ENCODE measurements at places on chromosomes 13 and 19.

GRCh38 chr19:39406656-39407409 is at the start of gene ZFP36:
Gene ZFP36 (plus strand): TSS chr19:39406847. CDS start chr19:39406905, 58 bp downstream.
- DNase-seq = peak; percentile 51

- DNase-seq = no peak
These were observed 6.5 kb downstream of the LENG1 start for GRCh38 chr19:54152878-54153524.

GRCh38 chr13:56697011-56697410 is 443.7 kb upstream of the PRR20A start:
- no peak for DNase-seq

GRCh38 chr19:56147307-56147706 is 6.2 kb downstream of the ZNF444 start:
- no peak for DNase-seq

GRCh38 chr13:51425410-51426042 is 27.3 kb downstream of the INTS6 start:
- no peak for DNase-seq

GRCh38 chr13:28601581-28601980 is 57.3 kb upstream of the POMP start:
- DNase-seq = no peak

- no peak for DNase-seq
These were observed 57.4 kb downstream of the ESD start for GRCh38 chr13:46739447-46740098.

DNA sequence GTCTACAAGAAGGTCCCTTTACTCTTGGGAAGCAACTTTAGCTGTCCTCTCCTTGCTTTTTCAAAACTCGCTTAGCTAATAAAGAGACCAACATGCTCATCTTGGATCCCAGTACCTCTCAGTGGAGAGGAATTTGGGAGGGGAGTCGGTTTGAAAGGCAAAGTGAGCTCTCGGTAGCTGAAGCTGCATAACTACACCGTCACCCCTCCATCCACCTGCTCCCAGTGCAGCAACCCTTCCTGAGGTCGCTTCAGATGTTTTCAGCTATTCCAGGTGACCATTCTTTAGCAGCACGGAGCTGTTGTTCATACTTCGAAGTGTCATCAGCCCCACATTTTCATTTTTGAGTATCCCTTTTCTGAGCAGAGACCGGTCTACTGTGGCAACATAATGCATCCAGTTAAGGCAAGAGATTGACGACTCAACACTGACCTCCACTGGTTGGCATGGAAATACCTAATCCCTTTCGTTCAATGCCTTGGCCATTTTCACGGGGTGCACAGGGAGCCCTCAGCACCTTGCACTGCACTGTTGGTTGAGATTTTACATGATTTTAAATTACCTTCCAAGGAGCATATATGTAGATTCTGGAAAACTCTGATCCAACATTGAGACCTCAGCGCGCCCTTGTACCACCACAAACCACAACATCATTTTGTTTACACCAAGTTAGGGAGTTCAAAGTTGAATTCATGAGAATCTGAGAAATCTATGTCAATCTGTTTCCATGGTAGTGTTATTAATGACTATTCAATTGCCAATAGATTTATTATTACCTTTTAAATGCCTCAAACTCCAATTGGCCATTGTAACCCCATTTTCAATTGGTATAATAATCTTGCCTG is 42.2 kb downstream of the DLEU7 start:
- peak; percentile 70 for DNase-seq

DNA sequence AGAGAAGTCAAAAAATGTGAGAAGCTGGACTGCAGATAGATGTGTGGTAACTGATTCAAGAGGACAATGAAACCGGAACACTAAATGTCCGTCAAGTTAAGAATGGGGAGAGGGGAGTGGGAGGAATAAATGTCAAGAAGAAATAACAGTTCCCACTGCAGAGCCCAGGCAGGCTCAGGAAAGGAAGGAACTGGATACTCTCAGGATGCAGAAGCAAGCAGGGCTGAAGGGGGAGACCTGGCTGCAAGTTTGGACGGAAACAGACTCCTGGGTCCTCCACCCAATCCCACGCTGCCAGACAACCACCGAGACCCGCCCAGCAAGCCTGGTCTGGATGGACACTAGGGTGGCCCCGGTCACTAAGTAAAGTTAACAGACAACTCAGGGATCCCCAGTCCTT is 18.1 kb downstream of the TUBGCP3 start:
- no peak for DNase-seq

DNA sequence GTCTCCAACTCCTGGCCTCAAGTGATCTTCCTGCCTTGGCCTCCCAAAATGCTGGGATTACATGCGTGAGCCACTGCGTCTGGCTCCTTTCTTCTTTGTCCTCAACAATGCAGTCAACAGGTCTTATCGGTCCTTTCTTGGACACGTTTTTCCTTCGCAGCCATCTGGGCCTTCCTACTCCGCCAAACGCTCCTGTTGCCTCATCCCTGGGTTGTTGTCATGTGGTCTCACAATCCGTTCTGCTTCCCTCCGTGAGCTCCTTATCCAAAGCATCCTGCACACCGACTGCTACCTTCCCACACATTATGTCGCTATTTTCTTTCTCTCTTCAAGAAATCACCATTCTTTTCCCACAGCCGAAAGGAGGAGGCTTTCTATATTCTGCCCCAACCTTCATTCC is 306.8 kb downstream of the DCLK1 start:
- no peak for DNase-seq

- DNase-seq = no peak
These were observed 26.5 kb downstream of the GPR18 start for GRCh38 chr13:99231721-99232120.

- no peak for DNase-seq
These were observed 9.2 kb downstream of the COPE start for GRCh38 chr19:18910010-18910409.

- DNase-seq = no peak
These were observed 50.8 kb downstream of the USP12 start for GRCh38 chr13:27120811-27121210.

- no peak for DNase-seq
These were observed 44.7 kb upstream of the RANBP3 start for GRCh38 chr19:6022570-6023064.

DNA sequence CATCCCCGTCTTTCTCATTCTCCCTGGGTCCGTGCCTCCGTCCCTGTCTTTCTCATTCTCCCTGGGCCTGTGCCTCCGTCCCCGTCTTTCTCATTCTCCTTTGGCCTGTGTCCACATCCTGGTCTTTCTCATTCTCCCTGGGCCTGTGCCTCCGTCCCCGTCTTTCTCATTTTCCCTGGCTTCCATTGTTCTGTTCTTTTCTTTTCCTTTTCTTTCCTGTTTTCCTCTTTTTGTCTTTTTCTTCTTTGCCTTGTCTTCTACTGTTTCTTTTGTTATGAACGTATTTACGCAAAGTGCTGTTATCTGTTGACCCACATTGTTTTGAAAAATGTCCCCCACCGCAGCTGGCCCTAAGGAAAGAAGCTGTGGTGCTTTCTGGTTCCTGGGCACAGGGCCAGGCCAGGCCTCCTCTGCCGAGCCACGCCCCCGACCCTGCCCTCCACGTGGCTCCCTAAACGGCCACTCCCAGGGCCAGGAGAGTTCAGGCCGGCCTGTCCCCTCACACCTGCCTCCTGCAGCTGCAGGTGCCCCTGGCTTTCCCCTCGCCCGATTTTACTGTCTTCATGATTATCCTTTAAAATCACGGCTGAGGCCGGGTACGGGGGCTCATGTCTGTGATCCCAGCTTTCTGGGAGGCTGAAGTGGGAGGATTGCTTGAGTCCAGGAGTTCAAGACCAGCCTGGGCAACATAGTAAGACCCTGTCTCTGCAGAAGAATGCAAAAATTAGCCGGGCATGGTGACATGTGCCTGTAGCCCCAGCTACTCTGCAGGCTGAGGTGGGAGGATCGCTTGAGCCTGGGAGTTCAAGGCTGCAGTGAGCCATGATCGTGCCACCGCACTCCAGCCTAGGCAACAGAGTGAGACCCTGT is 14.0 kb upstream of the TMPRSS9 start:
- DNase-seq = peak; percentile 78

- no peak for DNase-seq
These were observed 24.1 kb downstream of the RFX2 start for GRCh38 chr19:6086068-6086788.

DNA sequence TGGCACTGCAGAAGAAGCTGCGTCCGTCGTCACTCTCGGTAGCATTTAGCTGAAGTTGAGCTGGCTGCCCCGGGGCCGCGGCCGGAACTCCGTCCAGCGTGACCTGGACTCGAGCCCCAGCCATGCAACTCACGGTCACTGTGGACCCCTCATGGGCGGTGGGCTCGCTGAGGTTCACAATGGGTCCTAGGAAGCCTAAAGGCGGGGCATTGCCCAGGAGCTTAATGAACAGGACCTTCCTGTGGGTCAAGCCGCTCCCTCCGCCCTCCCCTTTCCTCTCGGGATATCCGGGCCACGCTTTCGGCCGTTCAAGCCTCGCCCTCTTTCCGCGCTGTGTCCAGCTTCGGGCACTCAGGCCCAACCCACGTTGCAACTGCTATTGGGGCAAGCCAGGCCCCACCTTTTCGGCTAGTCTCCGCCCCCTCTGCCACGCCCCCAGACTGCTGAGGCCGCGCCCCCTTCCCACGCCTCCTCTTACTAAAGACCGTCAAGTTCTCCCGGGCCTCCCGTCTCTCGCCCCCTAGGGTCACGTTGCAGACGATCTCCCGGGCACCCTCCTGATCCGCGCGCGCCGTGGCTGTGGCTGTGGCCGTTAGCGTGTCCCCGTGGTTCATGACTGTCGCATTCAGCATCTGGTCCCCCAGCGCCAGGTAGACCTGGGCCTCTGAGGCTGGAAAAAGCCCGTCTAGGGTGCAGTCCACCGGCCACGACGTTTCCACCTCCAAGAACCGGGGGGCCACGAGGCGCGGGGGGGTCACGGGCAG is 1.4 kb upstream of the RAVER1 start:
- peak; percentile 32 for DNase-seq

- DNase-seq = no peak
These were observed 60.8 kb downstream of the CCNA1 start for GRCh38 chr13:36493046-36493445.

- no peak for DNase-seq
These were observed 181.5 kb downstream of the TSHZ3 start for GRCh38 chr19:31167690-31168089.

- DNase-seq = peak; percentile 78
These were observed 911 bp downstream of the ENOX1 start for GRCh38 chr13:43785650-43786471.

DNA sequence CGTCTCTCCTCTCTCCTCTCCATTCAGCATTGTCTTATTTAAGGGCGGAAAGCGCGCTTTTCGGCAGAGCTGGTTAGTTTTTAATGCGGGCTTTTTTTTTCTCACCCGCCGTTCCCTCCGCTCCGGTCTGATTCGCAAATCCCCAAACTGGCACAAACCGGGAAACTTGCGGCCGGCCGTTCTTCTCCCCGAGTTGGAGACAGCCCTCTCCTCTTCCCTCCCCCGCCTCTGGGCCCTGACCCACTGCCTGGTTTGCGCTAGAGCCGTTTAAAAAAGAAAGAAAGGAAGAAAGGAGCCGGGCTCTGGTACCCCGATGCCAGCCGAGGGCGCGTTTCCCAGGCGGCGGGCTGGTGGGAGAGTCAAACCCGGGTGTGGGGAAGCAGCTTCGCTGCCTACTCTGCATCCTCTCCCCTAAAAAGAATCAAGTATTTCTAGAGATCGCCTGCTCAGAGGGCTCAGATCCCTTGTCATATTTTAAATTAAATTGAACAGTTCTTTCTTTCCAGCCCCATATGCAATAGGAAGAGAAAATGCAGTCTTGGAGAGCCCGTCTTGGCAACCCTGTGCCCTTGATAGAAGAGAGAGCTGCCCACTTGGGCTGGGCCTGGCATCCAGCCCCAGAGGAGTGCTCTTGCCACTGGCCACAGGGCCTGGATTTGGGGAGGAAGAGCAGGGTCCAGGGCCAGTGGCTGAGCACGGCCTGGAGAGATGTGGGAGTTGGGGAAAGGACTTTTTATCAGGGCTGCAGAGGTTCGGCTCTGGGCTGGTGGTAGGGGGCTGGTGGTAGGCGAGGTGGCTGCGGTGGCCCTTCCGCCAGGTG is 19.0 kb downstream of the NFIX start:
- DNase-seq = no peak

- no peak for DNase-seq
These were observed 367.4 kb downstream of the SPRY2 start for GRCh38 chr13:79973533-79973963.

DNA sequence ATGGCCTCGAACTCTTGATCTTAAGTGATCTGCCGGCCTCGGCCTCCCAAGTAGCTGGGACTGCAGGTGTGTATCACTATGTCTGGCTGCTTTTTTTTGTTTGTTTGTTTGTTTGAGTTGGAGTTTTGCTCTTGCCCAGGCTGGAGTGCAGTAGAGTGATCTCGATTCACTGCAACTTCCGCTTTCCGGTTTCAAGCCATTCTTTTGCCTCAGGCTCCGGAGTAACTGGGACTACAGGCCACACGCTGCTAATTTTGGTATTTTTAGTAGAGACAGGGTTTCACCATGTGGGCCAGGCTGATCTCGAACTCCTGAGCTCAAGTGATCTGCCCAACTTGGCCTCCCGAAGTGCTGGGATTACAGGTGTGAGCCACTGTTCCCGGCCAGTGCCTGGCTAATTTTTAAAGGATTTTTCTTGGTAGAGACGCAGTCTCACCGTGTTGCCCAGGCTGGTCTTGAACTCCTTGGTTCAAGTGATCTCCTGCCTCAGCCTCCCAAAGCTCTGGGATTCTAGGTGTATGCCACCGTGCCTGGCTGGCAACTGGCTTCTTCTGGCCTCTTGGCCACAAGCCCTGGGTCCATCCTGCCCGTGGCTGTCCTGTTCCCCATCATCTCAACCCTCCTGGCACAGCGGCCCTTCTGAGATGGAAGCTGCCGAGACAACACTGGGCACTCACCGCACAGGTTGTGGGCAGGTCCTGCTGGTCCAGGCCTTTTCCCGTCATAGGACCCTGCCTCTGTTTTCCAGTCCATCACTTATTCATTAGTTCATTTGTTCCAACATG is 11.5 kb downstream of the TECR start:
- DNase-seq = no peak

DNA sequence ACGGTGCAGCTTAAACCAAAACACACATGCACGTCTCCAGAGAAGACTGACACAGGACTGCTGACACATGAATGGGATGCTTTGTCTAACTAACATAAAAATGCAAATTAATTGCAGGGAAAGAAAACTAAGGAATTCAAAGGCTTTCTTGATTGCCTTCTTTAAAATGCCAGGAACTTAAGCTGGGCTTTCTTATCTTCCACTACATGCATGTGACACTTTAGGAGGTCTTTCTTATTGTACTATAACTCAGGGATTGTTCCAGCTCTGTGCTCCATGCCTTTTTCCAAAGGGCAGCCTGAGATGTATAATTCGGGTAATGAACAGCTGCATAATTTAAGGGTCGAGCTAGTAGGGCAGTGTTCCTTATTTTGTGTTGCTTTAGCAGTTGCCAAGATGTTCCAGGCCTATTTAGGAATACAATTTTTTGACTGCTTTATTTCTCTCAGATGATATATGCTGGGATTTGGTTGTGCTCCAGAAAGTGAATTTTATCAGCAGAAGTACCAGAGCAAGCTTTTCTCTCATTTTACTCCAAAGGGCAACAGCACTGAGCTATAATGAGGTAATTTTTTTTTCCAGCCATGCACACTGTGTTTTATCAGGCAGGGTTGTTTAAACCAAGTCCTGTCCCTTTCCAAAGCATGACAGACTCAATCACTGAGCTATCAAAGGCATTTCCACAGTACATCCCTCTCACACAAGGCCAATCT is 885.2 kb downstream of the PCDH9 start:
- DNase-seq = no peak

GRCh38 chr13:67229481-67230403 is at the start of gene PCDH9:
Gene PCDH9 (minus strand): TSS chr13:67230336. CDS start chr13:67228440, 1,896 bp downstream.
- DNase-seq = peak; percentile 30
